ENCODE measurements at places on chromosomes 13 and 19. TPM values are rescaled to one million over a fixed set of nuclear protein-coding genes. Genes with fewer than 3 reads are reported as not detected.
A peak's percentile ranks its signal among the peaks of the same experiment; 100 is the strongest.

CEACAM8 gene
- total RNA-seq = not detected

REXO1 gene
- 33.0 TPM for total RNA-seq

DNA sequence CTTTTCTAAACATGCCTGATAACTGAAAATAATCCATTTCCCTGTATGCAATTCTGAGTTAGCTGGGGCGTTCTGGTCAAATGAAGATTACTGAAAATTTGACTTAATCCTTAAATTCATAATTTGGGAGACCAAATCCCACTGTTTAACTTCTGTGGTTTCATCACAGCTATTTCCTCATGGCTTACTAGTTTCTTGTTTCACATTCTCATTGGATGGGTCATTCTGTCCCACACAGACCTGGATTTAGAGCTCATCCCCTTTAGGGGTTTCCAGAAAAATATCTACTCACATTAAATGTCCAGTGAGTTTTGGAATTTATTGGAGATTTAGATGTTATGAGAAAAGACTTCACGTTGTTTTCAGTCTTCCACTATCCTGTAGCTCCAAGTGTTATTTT is 709.3 kb upstream of the KLHL1 start:
- DNase-seq = no peak

DNA sequence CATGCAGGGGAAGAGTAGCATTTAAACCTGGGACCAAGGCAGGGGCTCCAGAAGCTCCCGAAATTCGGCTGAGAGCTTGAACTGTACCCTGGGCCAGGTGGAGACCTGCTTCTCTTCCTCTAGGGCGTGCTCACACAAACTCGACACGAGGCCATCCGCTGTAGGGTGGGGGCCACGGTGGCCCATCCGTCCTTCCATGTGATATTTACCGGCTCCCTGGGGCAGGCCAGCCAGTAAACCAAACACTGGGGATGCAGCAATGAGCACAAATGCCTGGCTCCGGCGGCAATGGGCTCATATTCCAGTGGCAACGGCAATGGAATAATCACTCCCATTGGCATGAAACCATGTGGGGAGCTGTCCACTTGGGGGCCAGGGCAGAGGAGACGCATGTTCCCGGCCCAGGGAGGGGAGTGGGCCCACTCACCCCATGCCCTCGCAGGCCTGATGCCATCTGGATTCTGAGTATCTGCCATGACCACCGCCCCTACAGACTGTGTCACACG is 10.8 kb downstream of the SH3GL1 start:
- DNase-seq = peak; percentile 27

- no peak for DNase-seq
Observed at GRCh38 chr19:10854350-10855089, 6.3 kb downstream of the C19orf38 start.

- DNase-seq = no peak
Observed at GRCh38 chr19:32131005-32131404, 214.4 kb upstream of the ZNF507 start.

MAP4K1 gene
- 0.95 TPM for total RNA-seq

DNA sequence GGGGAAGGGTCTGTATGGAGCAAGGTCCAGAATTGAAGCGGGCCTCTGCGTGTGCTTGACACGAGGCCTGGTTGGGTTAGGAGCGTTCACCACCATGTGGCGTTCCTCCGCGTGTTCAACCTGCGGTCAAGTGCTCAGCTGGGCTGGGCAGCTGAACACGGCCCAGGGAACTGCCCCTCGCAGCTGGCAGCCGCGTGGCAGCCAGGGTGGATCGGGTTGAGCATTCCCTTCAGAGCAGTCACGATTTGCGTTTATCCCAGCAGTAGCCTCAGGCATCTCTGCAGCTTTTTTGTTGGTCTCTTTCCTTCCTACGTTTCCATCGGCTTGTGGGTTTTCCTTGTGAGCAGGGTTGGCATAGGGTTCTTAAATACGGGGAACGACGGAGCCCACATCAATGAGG is 28.7 kb upstream of the F2RL3 start:
- DNase-seq = no peak

GRCh38 chr19:4576016-4576933 is 16.8 kb upstream of the SEMA6B start:
- peak; percentile 74 for DNase-seq

DNA sequence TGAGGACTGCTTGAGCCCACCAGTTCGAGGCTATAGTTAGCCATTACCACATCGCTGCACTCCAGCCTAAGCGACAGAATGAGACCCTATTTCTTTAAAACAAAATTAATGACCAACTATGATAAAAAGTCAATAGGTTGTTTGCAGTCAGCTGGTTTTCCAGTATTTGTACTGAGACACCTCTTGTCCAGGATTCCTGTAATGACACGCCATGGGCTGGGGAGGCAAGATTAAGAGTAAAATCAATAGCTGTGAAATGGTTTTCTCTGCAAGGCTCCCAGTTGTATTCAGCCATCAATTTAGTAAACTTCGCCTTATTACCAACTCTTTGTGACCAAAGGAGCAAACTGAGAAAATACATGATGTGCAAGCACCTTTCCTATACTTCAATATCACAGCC is 29.5 kb downstream of the STK24 start:
- no peak for DNase-seq

- no peak for DNase-seq
Observed at GRCh38 chr13:110912651-110913051, 2.2 kb downstream of the ANKRD10 start.
